ENCODE measurements at places on chromosomes 7 and 10.

GRCh38 chr7:102883098-102883860, 29.5 kb upstream of the LRRC17 start:
- no peak for DNase-seq

DNA sequence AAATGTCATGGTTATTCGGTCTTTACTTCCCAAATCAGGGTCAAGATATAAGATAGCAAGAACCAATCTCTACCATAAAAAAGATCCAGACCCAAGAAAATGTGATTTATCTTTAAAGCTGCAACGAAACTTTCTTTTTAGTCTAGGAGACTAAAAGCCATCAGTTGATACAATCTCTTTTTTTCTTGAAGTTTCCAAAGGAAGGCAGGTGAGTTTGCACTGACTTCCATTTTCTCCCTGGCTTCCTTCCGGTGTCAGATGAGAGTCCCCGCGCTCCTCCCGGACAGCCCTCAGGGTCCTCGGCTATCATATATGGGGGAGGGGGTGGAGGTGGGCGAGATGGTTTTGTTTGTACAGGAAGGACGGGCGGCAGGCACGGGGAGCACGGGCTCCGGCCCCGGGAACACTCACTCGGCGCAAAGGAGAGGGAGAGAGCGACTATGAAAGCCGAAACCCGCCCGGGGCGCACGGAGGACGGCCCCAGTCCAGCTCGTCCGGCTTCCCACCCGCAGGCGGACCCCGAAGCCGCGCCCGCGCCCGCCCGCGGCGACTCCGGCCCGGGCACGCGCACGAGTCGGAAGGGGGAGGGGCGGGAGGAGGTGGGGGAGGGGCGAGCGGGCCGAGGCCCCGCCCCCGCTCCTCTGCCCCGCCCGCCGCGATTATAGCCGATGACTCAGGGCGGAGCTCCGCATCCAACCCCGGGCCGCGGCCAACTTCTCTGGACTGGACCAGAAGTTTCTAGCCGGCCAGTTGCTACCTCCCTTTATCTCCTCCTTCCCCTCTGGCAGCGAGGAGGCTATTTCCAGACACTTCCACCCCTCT, at the start of gene BAG3:
TSS of gene BAG3 (plus strand) at position 689 of the 822 bp plus-strand sequence. CDS start 296 bp downstream, outside the sequence.
- DNase-seq: peak; percentile 74

GRCh38 chr10:60611291-60611747, 167.0 kb upstream of the CDK1 start:
- no peak for DNase-seq

- no peak for DNase-seq
These were observed 45.1 kb downstream of the CUX1 start for GRCh38 chr7:101862280-101863220.

DNA sequence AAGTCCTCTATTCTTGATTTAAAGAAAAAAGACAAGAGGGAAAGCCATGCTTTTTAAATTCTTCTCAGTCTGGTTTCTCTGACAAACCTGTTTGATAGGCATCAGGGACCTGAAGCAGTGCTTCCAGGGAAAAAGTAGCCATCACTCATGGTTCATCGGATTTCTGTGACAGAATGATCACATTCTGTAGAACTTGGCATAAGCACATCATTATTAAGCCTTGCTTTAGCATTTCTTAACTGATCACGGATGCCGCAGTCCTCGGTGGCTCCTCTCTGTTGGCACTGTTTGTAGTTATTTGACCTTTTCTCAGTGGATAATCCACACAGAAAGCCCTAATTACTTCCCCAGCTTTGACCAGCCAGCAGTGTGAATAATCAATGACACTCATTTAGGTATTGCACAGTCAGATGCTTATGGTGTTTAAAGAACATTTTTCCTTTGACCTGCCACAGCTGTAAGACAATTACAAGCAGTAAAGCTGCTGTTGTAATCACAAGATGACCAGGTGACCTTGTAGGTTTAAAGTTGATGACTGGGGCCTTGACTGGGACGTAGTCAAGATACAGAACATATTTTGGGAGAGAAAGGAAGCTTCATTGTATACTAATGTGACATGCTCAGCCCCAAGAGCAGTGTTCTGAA, 64.4 kb upstream of the SKAP2 start:
- DNase-seq: no peak

GRCh38 chr10:13917791-13918190, 331.0 kb downstream of the PRPF18 start:
- no peak for DNase-seq

Data from stimulated activated CD8-positive, alpha-beta memory T cell treated with anti-CD3 and anti-CD28 coated beads, Interleukin-15, amount 100 ng/mL, for 24 hours (primary cell).